ENCODE measurements at places on chromosomes 5 and 9.

- no peak for DNase-seq
Observed at GRCh38 chr5:92930057-92930456, 651.0 kb downstream of the NR2F1-AS1 start.

DNA sequence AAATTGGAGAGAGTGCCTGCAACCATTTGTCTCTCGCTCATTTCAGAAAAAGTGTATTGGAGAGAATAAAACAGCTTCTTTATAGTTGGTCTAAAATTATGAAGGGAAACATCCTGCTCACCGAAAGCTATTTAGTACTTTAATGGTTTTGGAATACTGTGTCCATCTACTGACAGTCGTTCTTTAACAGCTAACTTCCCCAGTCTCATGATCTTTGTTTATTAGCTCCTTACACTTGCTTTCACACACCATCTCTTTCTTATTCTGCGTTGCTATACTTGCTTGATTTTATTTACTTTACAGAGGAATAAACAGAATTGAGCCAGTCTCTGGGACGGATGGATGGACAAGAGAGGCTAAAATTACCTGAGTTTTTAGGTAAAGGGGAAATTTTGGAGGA is 229.3 kb downstream of the CCDC171 start:
- no peak for DNase-seq

DNA sequence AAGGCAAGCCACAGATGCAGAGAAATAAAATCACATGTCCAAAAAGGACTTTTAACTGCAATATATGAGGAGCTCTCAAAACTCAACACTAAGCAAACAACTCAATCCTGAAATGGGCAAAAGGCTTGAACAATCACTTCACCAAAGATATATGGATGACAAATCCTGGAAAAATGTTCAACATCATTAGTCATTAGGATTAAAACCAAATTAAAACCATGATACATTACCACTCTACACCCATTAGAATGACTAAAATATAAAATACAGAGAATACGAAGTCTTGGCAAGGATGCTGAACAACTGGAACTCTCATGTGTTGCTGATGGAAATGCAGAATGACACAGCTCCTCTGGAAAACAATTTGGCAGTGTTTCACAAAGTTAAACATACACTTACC is 277.4 kb downstream of the TLE1 start:
- no peak for DNase-seq

DNA sequence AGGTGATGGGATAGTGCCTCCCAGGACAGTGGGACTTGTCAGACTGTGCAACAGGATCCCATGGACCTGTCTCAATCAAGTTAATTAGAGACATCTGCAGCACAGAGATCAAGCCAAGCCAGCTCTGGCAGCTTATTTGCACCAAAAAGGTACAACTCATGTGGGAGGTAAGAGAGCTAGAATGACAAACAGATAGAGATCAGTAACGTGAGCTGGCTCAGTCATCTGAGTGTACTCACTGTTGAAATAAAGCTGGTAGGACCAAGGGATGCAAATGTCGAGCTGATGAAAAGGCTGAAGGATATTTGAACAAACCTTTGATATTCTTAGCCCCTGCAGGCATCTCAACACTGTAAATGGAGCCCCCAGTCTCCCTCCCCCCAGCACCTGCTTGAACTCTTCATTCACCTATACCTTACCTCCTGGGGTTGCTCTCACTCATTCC is 198.1 kb downstream of the EFNA5 start:
- no peak for DNase-seq

- no peak for DNase-seq
Observed at GRCh38 chr5:10982626-10983025, 221.6 kb upstream of the DAP start.

DNA sequence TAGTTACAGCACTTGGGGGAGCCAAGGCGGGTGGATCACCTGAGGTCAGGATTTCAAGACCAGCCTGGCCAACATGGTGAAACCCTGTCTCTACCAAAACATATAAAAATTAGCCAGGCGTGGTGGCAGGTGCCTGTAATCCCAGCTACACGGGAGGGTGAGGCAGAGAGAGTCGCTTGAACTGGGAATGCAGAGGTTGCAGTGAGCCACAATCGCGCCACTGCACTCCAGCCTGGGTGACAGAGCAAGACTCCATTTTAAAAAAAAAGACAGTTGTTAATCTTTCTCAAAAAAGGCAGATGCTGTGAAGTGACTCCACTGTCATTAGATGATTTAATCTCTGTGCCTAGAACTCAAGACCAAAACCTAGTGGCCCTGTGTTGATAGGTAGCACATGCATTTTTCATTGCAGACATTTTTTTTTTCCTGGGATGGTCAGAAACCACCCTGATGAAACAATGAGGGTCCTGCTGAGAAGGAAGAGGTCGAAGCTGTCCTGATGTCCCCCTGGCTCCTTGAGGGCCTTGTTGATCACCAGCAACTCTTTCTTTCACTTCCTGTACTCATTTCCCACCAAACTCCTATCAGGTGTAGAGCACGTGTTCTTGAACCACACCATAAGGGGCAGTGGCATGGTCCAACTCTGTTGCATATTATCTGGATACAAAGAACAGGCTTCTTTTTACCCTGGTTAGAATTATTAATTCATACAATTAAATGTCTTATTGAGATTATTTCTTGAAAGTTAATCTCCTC is 382.2 kb downstream of the ICE1 start:
- DNase-seq, result no peak

- no peak for DNase-seq
Observed at GRCh38 chr5:179919487-179920060, 11.9 kb upstream of the TBC1D9B start.

DNA sequence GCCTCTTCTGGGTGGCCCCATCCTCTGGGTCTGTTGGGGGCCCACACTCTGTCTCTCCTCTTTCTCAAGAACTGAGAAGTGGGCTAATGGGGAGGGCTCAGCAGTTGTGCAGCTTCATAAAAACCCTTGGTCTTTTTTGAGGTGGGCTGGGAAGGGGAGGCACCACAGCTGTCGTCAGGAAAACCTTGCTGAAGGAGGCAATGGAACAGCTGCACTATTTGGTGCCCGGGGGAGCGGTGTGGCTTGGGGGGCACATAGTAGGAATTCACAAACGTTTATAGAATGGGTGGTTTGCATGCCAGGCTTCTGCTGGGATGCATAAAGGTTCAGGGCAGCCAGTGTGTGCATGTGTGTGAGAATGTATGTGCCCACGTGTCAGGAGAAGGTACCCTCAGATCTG is 3.2 kb upstream of the IER5L start:
- no peak for DNase-seq
